ENCODE measurements at places on chromosomes 1 and 21.
A peak's percentile ranks its signal among the peaks of the same experiment; 100 is the strongest.

- DNase-seq, result no peak
These were observed 33.1 kb upstream of the FOXO6 start for GRCh38 chr1:41328001-41328615.

DNA sequence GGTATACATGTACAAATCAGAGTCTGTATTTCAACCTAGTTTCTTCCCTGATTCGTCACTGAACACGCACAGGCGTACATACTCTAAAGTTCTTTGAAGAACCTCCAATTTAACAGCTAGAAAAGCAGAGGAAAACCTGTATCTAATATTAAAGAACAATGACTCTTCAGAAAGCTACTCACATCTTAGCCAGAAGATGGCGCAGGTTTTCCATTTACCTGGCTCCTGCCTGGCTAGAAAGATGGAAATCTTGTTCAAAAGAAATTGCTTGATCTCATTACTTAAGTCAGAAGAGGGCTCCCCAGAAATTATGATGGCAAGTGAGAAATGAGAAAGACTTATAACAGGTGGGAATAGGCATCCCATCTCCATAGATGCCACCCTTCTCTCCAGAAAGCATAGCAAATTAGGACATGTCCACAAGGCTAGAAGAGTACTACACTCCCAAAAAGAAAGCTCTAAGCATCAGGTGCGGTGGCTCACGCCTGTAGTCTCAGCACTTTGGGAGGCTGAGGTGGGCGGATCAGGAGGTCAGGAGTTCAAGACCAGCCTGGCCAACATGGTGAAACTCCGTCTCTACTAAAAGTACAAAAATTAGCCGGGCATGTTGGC, 19.0 kb upstream of the L1TD1 start:
- peak; percentile 64 for DNase-seq

DNA sequence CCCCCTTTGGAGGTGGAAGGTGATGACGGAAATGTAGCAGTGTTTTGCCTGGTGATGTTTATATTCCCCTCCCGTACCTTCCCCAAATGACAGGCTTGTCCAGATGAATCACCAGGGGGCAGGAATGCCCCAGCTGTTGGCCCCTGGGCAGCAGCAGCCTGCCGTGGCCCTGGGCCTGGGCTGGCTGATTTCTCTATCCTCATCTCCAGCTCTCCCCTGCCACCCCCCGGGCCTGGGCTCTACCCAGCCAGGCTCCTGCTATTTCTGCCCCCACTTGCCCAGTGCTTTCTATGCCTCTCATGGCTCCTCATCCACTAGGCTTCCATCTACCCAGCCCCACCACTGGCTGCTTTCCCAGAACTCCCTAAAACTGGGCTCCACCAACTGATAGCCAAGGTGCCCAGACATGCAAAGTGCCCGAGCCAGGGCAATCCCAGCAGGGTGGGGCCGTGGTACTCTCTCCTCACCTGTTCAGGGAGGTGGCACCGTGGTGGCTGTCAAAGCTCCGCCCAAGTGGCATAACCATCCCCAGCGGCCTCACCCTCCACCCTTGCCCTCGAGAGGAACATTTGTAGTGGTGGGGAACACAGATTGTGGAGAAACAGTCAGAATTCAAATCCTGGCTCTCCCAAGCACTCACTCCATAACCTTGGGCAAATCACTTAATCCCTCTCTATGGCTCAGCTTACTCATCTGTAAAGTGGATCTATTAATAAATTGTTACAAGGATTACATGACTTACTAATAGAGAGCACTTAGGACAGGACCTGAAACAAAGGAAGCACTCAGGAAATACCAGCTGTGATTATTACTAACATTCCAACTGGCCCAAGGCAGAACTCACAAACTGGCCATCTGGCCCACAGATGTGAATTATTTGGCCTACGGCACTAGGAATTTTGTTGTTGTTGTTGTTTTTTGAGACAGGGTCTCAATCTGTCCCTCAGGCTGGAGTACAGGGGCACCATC, 12.8 kb upstream of the ECE1 start:
- peak; percentile 65 for DNase-seq

GRCh38 chr1:83716641-83717040, 282.3 kb downstream of the TTLL7 start:
- DNase-seq, result no peak

DNA sequence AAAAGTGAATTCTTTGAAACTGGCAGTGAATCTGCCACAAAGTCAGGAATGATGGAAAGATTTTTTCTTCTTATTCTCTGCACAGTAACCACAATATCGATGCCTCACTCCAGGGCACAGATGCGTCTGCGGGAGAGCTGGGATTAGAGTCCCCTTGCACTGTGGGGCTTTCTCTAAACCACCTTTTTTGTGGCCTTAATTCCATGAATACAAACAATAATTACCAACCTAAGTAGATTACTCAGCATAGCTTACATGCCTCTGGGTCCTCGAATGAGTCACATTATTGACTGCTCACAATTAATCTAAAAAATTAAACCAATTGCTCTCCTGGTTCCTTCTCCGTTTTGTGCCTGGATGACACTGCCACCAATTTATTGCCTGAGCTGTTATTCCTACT, 125.8 kb downstream of the KAZN start:
- DNase-seq, result no peak

- DNase-seq, result no peak
These were observed 431.0 kb downstream of the DPYD start for GRCh38 chr1:97489834-97490233.

- DNase-seq, result no peak
These were observed 50.9 kb downstream of the DHX9 start for GRCh38 chr1:182889997-182890396.

- no peak for DNase-seq
These were observed 4.6 kb downstream of the LRRC8B start for GRCh38 chr1:89529196-89529595.

- DNase-seq, result no peak
These were observed 471.3 kb downstream of the PLA2G4A start for GRCh38 chr1:187300081-187300480.

GRCh38 chr1:58745117-58745516, 38.7 kb downstream of the JUN start:
- DNase-seq, result no peak

- peak; percentile 99 for DNase-seq
These were observed 47.0 kb downstream of the AHDC1 start for GRCh38 chr1:27556781-27557595.

GRCh38 chr21:45548711-45549491, 6.7 kb upstream of the SLC19A1 start:
- DNase-seq, result peak; percentile 1

DNA sequence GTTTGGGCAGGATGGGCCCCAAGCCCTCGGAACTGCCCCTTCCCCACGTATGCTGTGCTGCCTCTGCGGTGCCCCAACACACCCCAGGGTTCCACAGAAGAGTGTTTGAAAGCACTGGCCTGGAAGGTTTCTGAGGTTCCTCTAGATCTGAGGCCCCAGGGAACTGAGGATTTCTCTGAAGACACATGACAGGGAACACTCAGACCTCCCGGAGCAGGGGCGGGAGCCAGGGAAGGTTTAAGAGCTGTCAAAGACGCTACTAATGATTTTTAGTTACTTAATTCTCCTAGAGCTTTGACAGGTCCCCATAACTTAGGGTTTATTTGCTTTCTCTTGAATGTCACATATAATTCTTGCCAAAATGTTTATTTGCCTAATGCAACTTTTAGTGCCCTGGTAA, 212.3 kb upstream of the GRIK3 start:
- no peak for DNase-seq

DNA sequence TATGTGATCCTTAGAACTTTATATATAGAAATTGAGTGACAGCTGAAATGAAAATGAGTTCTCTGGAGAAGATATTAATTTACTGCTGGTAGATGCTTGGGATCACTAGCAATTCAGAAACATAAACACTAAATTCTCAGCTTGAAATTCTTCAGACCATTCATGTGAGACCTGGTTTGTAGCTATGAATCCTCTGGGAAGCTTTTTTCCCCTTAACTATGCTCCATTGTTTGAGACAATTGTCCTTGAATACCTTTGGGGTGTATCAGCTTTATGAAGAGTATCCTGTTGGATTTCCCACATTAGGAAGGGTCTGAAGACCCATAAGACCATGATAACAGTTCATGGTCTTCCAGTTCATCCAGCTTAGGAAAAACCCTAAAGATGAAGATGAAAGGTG, 4.6 kb upstream of the DENND1B start:
- no peak for DNase-seq

DNA sequence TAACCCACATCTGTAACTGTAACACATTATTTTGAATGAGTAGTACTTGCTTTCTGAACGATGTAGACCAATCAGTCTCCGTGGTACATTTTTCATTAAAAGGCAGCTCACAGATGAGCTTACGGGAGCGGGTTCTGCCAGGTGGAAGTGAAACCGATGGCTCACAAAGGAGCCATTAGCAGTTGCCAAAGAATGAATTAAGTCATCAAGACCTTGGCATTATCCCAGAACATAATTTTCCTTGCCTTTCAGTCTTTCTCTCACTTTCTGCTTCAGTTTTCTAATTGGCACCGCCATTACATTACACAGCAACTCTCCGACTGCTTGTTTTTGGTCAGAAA, 33.5 kb upstream of the UTS2 start:
- no peak for DNase-seq

DNA sequence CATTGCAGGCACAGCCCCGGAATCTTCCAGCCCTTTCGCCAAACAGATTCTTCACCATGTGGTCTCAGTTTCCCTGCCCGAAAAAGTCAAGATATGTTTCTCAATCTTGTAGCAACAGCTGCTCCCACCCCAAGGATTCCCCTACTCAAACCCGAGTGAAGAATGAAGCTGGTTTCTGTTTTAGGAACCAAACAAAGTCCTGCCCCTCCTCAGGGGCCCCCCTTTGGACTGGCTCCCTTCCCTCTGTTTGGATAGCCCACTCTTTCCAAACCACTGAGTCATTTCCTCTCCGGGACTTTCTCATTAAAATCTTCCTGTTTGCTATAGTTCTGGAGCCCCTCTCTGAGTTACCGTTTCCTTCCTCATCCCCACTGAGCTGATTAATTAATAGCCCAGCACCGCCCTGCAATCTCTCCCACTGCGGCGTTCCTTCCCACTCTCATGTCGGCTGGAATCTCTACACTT, 100.9 kb downstream of the TSEN15 start:
- no peak for DNase-seq

GRCh38 chr1:149888247-149888998, 10.9 kb upstream of the BOLA1 start:
- peak; percentile 75 for DNase-seq

- DNase-seq, result no peak
These were observed 850 bp upstream of the KHDC4 start for GRCh38 chr1:155934936-155935590.

All from adrenal gland (tissue), 19 donors.